ENCODE measurements at places on chromosomes 5 and 9. TPM values are rescaled to one million over a fixed set of nuclear protein-coding genes. Genes with fewer than 3 reads are reported as not detected.

Gene VCAN
- total RNA-seq, result 226 TPM

- no peak overlapping the region for H3K27ac ChIP-seq
- H3K4me3 ChIP-seq, result no peak overlapping the region
- no peaks in the 10 kb centered on the region for H3K27me3 ChIP-seq
- DNase-seq, result no peak
These were observed 74.1 kb downstream of the PSAT1 start for GRCh38 chr9:78370991-78371390.

Gene BNC2
- 37.9 TPM for total RNA-seq

DNA sequence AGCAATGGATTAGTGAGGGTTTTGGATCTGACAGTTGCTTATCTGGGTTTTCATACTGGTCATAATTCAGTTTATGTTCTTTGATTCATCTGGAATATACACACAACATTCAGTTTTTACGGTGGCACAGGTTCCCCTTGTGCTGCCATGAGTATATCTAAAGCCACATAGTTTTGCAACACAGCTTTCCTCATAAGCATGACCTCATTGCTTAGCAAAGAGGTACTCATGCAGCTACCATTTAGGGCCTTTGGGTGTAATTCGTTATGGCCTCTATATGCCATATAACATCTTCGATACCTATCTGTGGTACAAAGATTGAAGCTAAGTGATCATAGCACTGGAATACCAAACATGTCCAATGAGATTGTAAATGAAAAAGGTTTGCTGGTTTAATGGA, 2.9 kb upstream of the RBM22 start:
- no peak overlapping the region for H3K27ac ChIP-seq
- peaks cover 10% of the 10 kb centered on the region for H3K4me1 ChIP-seq
- peaks cover 9% of the 10 kb centered on the region for H3K36me3 ChIP-seq
- no peak overlapping the region for H3K4me3 ChIP-seq

Gene EQTN
- 1.4 TPM for total RNA-seq

- no peaks in the 10 kb centered on the region for H3K4me1 ChIP-seq
- no peak overlapping the region for H3K4me3 ChIP-seq
- no peaks in the 10 kb centered on the region for H3K27me3 ChIP-seq
- DNase-seq, result no peak
- no peaks in the 10 kb centered on the region for H3K36me3 ChIP-seq
- no peak overlapping the region for H3K27ac ChIP-seq
These were observed 119.4 kb upstream of the SPIN1 start for GRCh38 chr9:88268886-88269285.

GRCh38 chr9:103990311-103990710, 103.8 kb upstream of the SMC2 start:
- H3K36me3 ChIP-seq, result no peaks in the 10 kb centered on the region
- H3K4me3 ChIP-seq, result no peak overlapping the region
- no peaks in the 10 kb centered on the region for H3K4me1 ChIP-seq
- no peaks in the 10 kb centered on the region for H3K27me3 ChIP-seq

Gene LCN1
- total RNA-seq, result not detected

DNA sequence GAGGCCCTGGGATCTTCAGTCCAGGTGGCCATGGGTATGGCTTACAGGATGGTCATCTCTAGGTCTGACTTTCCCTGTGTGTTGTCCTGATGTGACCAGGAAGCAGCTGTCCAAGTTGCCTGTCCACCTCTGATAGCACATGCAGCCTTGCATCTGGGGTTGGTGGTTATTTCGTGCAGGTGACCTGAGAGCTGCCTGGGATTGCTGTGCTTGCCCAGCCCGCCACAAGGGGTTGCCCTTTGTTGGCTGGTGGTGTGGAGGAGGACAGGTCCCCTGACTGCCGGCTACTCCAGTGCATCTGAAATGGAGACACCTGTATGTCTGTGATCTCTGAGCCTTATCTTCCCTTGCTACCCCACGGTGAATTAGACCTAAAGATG, 212.6 kb downstream of the ARHGAP26 start:
- DNase-seq, result no peak
- H3K36me3 ChIP-seq, result no peaks in the 10 kb centered on the region
- H3K27me3 ChIP-seq, result no peaks in the 10 kb centered on the region
- peak overlapping the region; percentile 63 for H3K27ac ChIP-seq
- H3K4me3 ChIP-seq, result peak overlapping the region; percentile 3
- peaks cover 5% of the 10 kb centered on the region for H3K4me1 ChIP-seq

Gene TRIM41
- 34.9 TPM for total RNA-seq

DNA sequence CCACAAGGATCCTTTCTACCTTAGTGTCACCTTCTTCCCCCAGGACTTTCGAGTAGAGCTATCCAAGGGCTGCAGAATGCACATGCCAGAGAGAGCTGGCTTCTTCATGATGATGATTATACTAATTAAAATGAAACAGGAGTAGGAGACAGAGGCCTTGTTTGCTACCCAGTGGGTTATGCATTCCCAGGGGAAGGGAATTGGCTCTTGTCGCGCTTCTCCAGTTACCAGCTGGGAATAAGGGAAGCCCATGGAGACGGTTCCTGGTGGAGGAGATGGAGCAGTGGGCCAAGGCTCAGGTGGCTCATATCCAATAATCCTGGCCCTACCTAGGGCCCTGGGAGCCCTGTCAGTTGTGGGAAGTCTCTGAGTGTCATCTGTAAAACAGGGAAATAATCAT, 65.1 kb downstream of the WWC1 start:
- H3K36me3 ChIP-seq, result no peaks in the 10 kb centered on the region
- peaks cover 25% of the 10 kb centered on the region for H3K4me1 ChIP-seq
- no peaks in the 10 kb centered on the region for H3K27me3 ChIP-seq
- no peak for DNase-seq
- H3K4me3 ChIP-seq, result no peak overlapping the region
- H3K27ac ChIP-seq, result no peak overlapping the region

Gene PLPP7
- total RNA-seq, result 4.0 TPM

DNA sequence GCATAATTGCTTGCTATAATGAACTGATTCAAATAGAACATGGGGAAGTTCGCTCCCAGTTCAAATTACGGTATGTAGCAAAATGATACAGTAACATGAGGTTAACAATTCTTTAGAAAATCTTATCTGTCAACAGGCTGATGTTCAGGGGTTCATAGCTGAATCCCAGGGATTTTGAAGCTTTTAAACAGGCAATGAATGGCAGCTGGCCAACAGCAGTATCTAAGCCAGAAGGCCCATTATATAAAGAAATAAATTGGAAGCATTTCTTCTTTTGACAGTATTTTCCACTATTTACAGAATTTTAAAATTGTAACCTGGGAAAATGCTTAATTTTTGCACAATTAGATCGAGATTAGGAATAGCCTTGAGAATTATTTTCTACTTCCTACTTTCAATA, 126.8 kb downstream of the PDE8B start:
- no peak overlapping the region for H3K27ac ChIP-seq
- no peak for DNase-seq
- no peak overlapping the region for H3K4me3 ChIP-seq
- no peaks in the 10 kb centered on the region for H3K27me3 ChIP-seq
- H3K36me3 ChIP-seq, result no peaks in the 10 kb centered on the region

DNA sequence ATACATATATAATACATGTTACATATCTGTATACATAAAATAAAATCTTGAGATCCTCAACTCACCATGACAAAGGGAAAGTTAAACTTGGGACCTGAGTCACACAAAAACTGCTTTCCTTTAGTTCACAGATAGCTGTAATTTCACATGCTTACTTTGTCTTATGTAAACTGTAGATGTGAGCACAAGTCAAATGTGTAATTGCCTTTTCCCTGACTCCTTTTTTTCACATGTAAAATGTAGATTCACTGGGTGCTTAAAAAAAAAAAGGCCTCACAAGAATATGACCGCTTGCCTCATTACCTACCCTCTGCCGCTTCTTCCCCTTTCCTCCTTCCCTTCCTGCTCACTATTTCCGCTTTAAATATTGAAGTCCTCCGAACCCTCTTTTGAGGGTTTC, 21.9 kb upstream of the FAM169A start:
- no peak overlapping the region for H3K4me3 ChIP-seq
- DNase-seq, result no peak
- no peaks in the 10 kb centered on the region for H3K4me1 ChIP-seq

DNA sequence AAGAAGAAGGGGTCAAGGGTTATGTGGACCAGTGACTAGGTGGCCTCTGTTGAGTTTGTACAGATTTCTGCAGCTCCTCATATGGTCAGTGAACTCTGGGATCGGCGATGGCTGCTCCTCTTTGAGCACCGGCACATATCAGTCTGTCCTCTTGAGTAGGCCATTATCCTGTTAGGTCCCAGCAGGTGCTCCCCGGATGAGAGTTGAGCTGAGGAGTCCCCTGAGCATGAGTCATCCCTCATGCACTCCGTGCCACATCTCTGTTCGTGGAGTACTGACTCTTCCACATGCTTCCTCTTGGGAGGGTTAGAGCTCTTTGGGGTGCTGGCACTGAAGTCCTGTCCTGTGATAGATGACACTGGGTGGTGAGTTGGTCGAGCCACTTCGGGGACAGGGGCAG, 143.7 kb downstream of the PTTG1 start:
- no peak overlapping the region for H3K4me3 ChIP-seq
- H3K27me3 ChIP-seq, result no peaks in the 10 kb centered on the region
- H3K36me3 ChIP-seq, result no peaks in the 10 kb centered on the region

Gene FOXD1
- total RNA-seq, result 5.9 TPM

DNA sequence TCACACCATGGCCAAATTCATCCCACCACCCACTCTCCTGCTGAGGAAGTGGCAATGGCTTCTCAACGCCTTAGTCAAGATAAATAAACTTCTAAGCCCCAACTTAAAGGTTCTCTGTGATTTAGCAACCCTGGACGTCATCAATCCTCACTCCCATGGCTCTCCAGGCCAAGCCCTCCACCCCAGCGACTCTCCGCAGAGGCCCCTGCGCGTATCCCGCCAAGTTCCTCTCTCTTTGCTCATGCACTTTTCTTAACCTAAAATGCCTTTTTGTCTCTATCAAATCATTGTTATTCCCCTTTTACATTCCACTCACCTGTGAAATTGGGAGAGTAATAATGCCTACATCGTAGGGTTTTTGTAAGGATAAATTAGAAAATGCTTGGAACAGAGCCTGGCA, 88.6 kb downstream of the NRG2 start:
- no peaks in the 10 kb centered on the region for H3K36me3 ChIP-seq
- no peak overlapping the region for H3K4me3 ChIP-seq
- no peak overlapping the region for H3K27ac ChIP-seq
- no peak for DNase-seq
- peaks cover 5% of the 10 kb centered on the region for H3K4me1 ChIP-seq
- H3K27me3 ChIP-seq, result no peaks in the 10 kb centered on the region

Gene IFNA13
- total RNA-seq, result not detected

Gene SOX30
- total RNA-seq, result 0.09 TPM

DNA sequence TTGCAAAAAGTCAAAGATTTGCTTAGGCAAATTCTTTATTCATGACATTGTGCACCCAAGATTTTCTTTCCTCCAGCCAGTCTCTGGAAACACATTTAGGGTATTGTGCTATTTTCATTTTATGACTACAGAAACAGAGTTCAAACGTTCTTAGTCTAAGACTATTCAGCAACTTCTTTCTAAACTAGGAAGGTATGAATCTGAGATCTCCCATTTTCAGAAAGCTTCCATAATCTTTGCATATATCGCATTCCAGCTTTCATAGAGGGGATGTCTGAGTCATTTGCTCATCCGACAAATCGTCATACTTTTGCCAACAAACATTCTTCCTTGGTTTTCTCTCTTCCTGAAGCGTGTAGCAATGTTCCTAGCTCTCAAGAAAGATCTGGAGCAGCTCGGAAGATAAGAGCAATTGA, 1.6 kb upstream of the PAPPA start:
- no peak overlapping the region for H3K27ac ChIP-seq
- no peaks in the 10 kb centered on the region for H3K36me3 ChIP-seq
- no peak overlapping the region for H3K4me3 ChIP-seq
- no peak for DNase-seq
- H3K27me3 ChIP-seq, result peaks cover 4% of the 10 kb centered on the region
- H3K4me1 ChIP-seq, result no peaks in the 10 kb centered on the region

Gene QRFP
- total RNA-seq, result not detected

Gene MSMP
- 0.47 TPM for total RNA-seq

DNA sequence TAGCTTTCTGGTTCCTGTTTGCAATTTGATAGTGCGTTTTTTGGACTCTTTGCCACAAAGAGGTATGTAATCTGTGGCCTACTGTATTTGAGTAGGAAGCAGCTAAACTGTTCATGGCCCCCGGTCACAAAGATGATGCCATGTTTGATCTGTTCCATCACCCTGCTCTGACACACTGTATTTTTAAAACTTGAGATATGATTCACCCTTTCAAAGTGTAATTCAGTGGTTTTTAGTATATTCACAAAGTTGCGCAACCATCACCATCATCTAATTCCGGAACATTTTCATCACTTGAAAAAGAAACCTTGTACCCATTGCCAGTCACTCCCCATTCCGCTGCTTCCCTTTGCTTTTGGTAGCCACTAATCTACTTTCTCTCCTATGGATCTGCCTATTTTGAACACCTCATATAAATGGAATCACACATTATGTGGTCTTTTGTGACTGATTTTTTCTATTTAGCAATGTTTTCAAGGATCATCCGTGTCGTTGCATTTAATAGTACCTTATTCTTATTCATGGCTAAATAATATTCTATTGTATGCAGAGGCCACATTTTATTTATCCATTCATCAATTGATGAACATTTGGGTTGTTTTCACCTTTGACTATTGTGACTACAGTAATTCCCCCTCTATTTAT, 141.6 kb downstream of the NR3C1 start:
- H3K4me1 ChIP-seq, result no peaks in the 10 kb centered on the region
- H3K27me3 ChIP-seq, result no peaks in the 10 kb centered on the region
- H3K4me3 ChIP-seq, result no peak overlapping the region
- no peak overlapping the region for H3K27ac ChIP-seq
- DNase-seq, result no peak

Gene FYB1
- 53.7 TPM for total RNA-seq

Gene MARCOL
- not detected for total RNA-seq

Gene BAAT
- total RNA-seq, result 0.09 TPM

GRCh38 chr5:11386398-11386797, 517.8 kb downstream of the CTNND2 start:
- H3K4me3 ChIP-seq, result no peak overlapping the region
- H3K4me1 ChIP-seq, result no peaks in the 10 kb centered on the region
- no peak for DNase-seq
- no peak overlapping the region for H3K27ac ChIP-seq

DNA sequence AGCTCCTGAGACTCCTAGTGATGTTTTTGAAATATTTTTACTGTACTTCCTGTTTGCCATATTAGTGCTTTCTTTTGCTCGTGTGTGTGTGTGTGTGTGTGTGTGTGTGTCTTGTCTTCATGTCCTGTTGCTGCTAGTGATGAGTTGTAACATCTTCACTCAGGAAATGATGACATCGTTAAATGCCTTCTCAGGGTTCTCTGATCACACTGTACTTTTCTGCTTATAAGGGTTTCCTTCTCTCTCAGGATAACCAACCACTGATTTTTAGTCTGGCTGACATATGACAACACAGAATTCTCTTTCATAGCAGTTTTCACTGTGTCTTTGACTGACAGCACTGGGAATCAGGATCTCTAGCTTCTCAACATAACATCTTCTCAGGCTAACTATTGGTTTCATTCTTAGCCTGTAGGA, 16.1 kb downstream of the SV2C start:
- no peak for DNase-seq
- H3K36me3 ChIP-seq, result no peaks in the 10 kb centered on the region
- H3K4me3 ChIP-seq, result no peak overlapping the region

All from kidney (tissue), 22 donors.